ENCODE measurements at places on chromosomes 4 and X.

GRCh38 chrX:25049971-25050370, 34.2 kb upstream of the ARX start:
- DNase-seq = no peak

DNA sequence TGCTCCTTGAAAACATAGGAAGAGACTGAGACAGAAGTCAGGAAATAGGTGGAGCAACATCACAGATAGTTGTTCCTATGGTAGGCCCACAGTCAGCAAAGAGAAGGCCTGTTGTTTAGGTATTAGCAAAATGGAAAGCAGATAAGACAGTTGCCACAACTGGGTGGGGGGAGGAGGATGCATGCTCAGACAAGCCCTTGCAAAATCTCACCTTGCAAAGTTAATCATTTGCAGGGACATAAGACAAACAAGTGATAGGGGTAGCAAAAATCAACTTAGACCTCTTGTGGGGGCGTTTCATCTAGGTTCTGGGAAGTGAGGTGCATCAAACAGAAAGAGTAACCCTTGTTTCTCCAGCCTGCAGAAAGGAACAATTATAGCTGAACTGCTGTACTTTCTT, 30.7 kb downstream of the SERPINA7 start:
- DNase-seq = no peak

DNA sequence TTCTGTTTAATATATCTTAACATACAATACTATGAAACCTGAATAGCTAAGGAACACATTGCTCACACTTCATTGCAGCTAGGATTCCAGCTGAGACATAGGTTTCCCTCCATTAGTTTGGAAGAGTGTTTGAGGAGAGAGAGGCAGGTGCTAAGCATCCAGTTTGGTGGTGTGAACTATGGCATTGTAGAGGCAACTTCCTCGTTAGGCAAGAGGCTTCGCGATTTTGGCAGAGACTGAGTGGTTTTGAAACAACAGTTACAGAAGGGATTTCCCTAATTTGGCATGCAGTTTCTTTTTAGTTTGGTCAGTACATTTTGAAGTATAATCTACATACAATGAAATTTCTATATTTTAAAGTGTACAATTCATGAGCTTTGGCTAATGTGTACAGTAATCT, 117.1 kb upstream of the BMP3 start:
- no peak for DNase-seq

DNA sequence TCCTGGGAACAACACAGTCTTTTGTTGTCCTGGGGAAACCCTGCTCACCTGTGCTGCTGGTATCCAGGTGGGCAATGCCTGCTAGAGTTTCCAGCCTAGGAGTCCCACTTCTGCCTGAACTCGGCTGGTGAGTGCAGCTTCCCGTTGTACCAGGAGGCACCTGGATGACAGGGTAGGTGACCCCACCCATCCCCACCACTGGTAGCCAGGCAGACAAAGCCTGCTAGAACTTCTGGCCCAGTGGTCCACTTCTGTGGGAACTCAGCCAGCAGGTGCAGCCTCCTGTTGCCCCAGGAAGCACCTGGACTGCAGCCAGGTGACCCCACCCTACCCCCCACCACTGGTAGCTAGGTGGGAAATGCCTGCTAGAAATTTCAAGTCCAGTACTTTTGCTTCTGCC, 9.7 kb upstream of the TCEAL2 start:
- no peak for DNase-seq

DNA sequence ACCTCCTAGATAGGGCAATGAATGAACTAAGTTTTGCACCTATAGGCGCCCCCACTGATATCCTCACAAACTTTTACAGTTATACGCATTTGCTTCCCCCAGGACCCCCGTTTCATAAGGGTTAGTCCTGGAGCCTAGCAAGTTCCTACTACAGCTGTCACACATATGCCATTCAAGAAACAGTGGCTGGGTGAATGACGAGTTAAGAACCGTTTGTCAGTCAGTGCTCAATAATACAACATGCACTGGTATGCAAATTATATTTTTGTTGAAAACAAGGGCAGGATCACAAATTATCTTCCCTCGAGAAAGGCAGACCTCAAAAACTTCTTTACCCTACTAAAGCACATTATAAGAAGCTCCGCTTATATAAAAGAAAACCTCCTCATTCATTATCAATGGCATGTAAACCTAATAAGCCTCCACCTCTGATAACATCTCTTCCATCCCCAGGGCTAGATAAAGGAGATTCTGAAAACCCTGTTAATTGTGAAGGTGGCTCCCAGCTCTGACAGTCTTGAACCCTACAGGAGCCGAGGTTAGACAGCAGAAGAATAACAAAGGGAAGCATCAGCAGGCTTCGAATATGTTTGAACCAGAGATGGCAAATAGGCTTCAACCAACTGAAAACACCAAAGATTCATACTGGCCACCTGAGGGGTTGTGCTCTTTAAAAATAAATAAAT, 40.3 kb downstream of the AFAP1 start:
- DNase-seq = no peak

DNA sequence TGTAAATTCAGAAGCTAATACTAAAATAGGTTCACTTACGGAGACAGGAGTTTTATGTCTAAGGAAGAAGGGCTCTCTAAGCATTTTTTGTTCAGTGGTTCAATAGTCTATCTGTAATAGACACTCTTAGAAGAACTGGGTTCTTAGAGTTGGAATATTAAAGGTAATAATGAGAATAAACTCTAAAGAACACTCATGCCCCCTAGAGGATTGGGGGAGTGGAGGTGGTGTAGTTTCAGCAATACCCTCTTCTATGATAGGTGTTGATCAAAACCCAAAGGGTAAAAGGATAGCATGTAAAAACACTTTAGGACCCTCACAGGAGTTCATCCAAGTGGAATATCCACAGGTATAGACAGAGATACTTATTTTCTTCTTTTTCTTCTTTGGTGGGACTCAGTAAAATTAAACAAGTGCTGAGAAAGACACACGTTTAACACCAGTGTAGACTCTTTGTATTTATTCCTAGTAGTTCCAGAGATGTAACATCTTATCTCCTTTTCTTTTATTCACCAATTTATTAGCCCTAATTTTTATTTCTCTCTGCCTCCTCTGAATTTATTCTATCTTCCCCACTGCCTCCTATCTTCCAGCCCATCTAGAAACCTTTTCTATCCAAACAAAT, 25.7 kb upstream of the MND1 start:
- peak; percentile 28 for DNase-seq

DNA sequence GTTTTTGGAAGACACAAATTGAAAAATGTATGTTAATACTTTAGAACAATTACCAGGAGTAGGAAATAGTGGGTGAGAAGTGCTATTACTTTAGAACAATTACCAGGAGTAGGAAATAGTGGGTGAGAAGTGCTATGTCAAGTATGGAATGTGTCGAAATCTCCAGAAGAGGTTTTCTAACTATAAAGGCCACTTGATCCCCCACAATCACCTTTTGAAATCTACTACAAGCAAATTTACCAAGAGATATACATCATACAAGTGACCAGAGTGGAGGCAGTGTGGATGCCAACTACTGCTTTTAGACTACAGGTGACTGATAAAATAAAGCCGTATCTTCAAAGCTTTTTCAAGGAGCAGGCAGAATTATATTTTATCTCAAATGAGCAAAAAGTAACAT, 43.1 kb downstream of the MAB21L2 start:
- no peak for DNase-seq

DNA sequence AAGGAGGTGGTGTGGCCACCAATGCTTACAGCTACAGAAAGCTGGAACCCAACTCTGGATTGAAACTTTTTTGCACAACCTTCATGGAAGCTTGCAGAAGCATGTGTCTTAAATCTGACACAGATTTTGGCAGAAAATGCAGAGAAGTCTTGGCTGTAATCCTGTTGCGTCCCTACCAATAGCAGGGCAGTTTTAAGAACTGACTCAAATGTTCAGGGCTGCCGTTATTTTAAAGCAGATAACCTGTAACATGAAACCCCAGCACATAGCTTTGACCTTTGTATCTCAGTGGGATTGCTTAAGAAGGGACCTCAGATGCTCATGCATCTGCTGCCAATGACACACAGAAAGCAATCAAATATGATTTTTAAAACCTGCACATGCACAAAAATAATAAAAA, at the start of gene VEGFD:
Gene VEGFD (minus strand): TSS at position 110 of the 400 bp plus-strand sequence. CDS start 467 bp downstream, outside the sequence.
- no peak for DNase-seq

GRCh38 chrX:71666240-71667223, 814 bp upstream of the LOC101059915 start:
- no peak for DNase-seq

DNA sequence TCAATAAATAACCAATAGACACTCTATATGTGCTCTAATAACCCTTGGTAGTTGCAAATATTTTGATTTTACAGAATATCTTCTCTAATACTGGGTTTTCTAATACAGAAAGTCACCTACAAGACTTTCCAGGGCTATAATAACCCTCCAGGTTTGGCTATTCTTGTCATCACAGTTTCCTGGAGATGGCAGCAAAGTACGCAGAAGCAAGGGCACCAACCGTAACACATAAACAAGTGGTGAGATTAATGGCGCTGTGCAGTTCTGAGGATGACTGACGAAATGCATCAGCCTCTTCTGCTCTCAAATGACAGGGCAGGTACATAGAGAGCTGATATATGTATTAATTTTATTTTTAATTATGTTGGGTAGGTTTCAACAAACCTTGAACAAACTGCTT, 122.4 kb downstream of the C4orf33 start:
- DNase-seq = no peak

- DNase-seq = no peak
Observed at GRCh38 chrX:2391869-2392606, 108.7 kb downstream of the DHRSX start.

GRCh38 chr4:20870436-20870835, 170.2 kb downstream of the PACRGL start:
- DNase-seq = no peak

- no peak for DNase-seq
Observed at GRCh38 chr4:77074381-77074831, 1.4 kb downstream of the CCNI start.

GRCh38 chrX:119899125-119899524, 3.4 kb downstream of the AKAP14 start:
- no peak for DNase-seq

DNA sequence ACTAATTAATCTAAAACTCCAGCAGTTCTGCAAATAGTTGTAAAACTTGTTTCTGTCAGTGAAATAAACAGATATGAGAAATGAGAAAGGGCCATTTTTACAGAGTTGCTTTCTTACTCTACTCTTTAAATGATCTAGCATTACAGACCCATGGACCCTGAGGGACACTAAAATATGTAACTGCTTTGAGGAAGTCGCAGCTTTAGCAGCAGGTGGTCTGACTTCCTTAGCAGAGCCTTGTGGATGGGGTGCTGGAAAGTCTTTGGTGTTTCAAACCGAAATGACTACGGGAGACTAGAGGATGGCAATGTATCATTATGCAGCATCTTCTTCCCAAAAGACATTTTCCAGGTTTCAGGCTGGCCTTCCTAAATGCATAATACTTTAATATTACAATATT, 18.7 kb downstream of the SHISA3 start:
- no peak for DNase-seq

DNA sequence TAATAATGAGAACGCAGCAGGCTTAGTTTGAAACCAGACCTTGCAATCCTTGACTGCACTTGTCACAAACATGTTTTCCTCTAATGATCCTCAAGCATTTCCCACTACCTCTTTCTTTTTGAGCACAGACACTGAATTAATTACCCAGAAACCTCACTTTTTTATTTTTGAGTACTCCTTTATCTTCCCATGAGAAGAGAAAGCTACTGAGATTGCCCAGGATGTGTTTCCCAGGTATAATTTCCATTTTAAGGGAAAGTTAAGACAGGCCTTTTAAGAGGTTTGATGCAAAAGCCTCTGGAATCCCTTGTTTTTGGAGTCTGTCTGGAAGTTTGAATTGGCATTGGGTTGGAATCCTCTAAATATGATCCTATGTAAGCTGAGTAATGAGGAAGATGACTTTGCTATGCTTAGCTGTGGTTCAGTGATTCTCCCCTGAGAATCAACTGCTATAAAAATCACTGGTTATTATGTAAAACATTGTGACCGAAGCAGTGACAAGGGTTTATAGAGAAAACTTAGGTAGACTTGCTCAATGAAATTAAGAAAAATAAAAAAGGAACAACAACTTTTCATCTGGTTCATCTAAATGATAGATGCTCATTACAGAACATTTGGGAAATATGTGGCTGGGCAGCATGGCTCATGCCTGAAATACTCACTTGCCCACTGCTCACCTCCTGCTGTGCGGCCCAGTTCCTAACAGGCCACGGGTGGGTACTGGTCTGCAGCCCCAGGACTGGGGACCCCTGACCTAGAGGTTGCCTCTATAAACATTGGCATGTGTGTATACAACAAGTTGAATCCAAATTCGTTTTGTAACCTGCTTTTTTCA, 10.8 kb upstream of the RHOH start:
- no peak for DNase-seq

- DNase-seq = no peak
Observed at GRCh38 chr4:151304755-151305154, 20.6 kb downstream of the SH3D19 start.

DNA sequence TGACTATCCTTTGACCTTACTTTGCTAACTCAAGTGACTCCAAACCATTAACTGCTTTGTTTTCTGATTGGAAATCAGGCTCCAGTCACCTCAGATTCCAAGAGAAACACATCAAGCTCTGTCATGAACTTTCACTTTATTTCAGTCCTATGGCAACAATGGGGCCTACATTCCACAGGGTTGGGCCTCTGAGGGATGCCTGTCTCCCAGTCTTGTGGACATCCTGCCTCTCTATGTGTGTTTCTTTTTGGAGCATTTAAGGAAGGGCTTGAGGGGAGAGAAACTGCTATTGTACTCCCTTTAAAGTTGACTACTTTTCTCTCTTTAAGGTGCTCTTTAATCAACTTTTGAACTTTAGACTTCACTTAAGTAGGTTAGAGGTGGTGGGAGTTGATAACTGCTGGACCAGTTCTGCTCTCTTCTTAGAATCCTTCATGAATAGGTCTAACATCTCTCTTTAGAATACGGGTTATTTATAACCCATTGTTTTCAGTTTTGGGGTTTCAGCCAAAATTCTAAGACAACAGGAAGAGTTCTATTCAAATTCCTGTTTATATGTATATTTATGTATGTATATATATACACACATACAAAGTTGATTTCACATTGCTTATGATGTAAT, 274.3 kb upstream of the NR3C2 start:
- no peak for DNase-seq

DNA sequence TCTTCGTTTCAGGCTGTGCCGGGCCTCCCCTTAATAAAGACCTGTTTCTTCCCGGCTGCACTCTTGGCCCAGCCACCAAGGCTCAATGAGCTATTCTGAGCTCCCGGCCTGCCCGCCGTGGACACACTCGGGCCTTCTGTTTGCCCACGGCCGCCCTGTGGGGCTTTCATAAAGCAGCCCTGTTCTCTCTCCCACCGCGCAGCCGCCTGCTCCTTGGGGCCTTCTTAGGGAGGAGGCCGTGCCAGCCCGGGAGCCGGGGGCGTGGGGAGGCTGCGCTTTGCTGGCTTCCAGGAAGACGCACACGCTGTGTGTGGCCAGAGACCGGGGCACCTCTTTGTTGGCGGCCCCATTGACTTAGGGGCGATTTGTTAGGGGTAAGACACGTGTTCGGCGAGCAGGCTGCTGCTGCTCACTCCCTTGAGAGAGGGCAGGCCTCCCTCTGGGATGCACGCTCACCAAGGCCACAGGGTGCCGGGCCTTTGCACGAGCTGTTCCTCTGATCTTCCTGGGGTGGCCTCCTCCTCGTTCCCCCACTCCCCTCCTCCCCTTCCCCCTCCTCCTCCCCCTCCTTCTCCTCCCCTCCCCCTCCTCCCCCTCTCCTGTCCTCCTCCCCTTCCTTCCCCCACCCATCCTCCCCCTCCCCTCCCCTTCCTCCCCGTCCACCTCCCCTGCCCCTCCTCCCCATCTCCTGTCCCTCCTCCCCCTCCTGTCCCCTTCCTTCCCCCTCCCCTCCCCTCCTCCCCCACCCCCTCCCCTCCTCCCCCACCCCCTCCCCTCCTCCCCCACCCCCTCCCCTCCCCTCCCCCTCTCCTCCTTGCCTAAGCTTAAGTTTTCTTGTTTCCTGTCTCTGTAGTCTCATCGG, 11.3 kb downstream of the BLOC1S4 start:
- peak; percentile 51 for DNase-seq
